ENCODE measurements at places on chromosomes 7 and 10. TPM values are rescaled to one million over a fixed set of nuclear protein-coding genes. Genes with fewer than 3 reads are reported as not detected.

SH2B2 gene
- 3.9 TPM for polyA plus RNA-seq

TPST1 gene
- polyA plus RNA-seq, result 4.7 TPM

OR2A1 gene
- 0.07 TPM for polyA plus RNA-seq

DNA sequence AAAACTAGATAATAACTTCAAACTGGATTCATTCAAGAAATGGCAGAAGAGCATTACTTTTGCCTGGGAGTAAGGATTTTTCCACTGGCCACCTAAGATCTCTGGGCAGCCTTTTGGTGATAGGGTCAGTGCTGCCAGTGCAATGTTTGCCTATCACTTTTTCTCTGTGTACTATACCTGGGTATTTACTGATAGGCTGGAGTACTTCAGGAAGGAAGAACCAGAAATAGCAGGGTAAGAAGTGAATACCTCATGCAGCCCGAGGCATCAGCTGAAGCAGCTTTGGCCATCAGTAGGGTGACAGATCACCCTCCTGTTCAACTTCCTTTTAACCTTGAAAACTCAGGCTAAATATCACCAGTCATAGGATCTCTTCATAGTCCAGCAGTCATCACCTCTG lies 5.5 kb upstream of the PAPSS2 start:
- no peak for DNase-seq

- no peak for DNase-seq
Measured at GRCh38 chr10:3480281-3480989, 304.6 kb downstream of the KLF6 start.

GRCh38 chr7:50393547-50394252 lies 56.5 kb downstream of the FIGNL1 start:
- DNase-seq, result no peak

GRCh38 chr10:70677620-70678249 lies 5.4 kb downstream of the ADAMTS14 start:
- no peak for DNase-seq

DNA sequence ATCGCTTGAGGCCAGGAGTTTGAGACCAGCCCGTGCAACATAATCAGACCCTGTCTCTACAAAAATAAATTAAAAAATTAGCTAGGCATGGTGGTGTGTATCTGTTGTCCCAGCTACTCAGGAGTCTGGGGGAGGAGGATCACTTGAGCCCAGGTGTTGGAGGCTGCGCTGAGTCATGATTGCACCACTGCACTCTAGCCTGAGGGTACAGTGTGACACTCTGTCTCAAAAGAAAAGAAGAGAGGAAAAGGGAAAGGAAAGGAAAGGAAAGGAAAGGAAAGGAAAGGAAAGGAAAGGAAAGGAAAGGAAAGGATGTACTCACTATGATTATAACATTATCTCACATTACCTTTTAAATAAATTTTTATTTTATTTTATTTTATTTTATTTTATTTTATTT lies 56.5 kb upstream of the MPP7 start:
- no peak for DNase-seq

DNA sequence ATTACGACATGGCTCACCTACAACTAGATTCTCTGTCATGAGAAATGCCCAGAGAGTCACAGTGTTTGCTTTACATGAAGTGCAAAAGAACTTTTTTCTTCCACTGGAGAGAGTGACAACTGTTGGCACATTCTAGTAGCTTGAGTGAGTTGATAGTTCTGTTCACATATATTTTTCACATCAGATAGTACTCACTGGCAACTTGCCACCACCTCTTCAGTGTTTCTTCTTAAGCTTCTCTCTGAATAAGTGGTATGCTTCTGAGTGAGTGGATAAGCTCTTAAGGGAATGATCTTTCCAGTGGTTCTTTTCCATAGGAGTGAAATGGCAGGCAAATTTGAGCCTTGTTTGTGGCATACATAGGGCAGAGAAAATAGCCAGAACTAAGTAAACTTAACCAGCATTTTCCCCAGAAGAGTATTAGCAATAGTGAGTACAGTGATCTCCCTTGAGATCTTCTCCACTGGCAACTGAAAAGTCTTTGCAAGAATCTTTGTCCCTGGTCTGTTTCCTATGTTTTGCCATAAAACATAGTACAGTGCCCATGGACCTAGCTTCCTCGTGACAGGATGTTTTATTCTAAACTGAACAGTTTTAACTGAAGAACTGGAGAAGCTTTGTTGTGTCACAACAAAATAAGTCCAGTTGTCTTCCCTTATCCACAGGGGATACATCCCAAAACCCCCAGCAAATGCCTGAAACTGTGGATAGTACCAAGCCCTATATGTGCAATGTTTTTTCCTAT lies 125.4 kb upstream of the CDK13 start:
- DNase-seq, result no peak

GRCh38 chr10:6543431-6544005 lies 36.6 kb downstream of the PRKCQ start:
- DNase-seq, result no peak

DNA sequence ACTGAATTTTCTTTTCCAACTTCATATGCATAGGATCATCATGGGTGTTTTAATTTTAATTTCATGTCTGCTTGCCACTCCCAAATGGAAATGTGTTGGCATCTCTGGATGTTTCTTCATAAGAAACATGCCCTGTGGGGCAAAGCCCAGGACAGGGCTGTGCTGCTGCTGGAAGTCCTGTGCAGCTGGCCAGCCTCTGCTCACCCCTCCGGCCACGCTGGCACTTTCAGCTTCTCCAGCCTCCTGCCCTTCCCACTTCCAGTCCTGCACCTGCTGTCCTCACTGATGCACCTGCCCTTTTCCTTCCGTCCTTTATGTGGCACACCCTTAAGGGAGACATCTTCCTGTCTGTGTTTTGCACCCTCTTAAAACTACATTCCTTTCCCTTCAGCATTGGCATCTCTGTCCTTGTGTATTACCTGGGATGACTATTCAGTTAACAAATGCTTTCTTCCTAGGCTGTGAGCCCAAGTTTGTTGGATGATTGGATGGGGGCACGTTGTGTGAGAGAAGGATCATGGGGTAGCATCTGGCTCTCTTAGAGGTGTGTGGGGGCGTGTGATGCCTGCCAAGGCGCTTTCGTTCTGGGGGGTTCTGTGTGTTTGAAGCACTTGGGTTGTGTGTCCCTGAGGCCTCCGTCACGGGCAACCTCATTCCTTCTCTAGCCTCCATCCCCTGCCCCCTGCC lies 56.8 kb downstream of the TCF7L2 start:
- DNase-seq, result no peak

GRCh38 chr10:122072491-122072890 lies 83.5 kb downstream of the TACC2 start:
- no peak for DNase-seq

DNA sequence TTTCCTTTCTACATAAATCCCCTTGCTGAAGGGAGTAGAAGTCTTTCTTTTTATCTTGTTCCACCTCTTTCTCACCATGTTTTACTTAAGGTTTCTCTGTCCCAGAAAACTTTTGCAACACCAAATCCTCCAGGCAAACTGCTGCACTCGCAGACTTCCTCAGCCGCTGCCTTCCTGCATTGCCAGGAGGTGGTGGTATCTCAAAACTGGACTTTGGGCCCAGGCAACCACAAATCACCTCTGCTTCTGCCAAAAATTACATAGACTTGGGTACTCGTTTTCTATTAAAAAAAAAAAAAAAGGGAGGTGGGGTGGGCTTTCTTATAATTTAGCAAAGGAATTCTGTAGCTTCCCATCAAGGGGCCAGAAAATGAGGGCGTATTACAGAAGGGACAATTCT lies 14.7 kb downstream of the INA start:
- DNase-seq, result no peak

DNA sequence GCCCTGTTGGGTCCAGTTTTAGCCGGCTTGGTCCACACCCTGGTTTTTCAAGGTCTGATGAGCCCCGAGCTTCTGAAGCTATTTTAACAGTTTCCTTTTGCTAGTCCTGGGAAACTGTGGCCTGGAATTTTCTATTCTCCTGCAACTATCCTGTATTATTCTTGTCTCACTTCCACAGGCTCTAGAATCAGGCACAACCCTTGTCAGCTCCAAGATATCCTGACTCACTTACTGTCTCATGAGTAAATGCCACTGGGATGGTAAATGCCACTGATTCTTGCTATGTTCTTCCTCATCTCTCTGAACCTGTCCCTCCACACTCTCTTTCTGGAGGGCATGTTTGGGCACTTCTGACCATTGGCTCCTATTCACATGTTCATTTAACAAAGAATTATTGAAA lies 611.5 kb upstream of the IGFBP3 start:
- DNase-seq, result no peak

GRCh38 chr10:57657164-57657765 lies 610.4 kb downstream of the IPMK start:
- DNase-seq, result peak; percentile 5

GRCh38 chr7:29629507-29629906 lies 65.9 kb downstream of the PRR15 start:
- DNase-seq, result no peak

DNA sequence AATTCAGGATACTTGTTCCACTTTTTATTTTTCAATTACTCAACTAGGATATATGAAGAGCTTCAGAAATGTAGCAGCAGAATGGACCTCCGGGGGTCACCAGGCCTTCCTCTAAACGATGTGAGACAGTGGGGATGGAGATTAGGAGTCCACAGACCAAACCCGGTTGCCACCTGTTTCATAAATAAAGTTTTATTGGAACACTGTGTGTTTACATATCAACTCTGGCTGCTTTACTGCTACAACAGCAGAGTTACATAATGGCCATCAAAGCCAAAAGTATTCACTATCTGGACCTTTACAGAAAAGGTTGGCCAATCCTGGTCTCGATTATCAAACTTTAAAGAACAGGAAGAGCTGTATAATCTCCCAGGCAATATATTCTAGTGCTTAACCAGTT lies 30.8 kb downstream of the RAPGEF5 start:
- DNase-seq, result no peak
